ENCODE measurements at places on chromosomes 2 and 18.

DNA sequence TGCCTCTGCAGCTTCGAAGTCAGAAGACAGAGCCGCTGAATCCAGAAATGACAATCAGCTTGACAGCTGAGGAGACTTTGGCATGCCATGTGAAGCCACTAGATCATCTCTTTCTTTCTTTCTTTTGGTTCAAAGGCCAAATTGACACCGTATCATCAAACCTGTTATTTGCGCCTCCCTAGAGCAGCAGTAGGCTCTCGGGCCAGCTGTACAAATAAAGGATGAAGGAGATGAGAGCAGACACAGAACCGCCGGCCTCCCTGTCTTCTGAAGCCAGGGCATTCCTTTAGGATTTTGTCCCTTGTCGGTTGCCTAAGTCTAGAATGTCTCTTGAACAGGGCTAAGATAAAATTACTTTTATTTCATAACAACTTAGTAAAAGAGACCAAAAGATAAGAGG, 36.8 kb downstream of the COL4A4 start:
- no peak for DNase-seq

DNA sequence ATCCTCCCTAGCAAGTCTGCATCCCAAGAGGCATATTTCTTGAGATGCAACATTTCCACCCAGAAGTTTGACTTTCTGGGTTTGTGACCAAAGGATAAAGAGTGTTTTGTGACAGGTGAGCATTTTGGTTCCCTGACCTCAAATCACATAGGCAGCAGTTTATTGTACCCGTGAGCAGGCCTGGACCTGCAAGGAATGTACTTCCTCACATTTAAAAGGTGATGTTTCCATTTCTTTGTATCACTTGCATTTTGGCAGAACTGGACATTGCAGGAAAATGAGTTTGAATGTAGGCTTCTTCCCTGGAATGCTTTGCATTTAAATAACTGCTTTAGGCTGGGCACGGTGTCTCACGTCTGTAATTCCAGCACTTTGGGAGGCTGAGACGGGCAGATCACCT, 160.7 kb downstream of the ALPK2 start:
- no peak for DNase-seq

DNA sequence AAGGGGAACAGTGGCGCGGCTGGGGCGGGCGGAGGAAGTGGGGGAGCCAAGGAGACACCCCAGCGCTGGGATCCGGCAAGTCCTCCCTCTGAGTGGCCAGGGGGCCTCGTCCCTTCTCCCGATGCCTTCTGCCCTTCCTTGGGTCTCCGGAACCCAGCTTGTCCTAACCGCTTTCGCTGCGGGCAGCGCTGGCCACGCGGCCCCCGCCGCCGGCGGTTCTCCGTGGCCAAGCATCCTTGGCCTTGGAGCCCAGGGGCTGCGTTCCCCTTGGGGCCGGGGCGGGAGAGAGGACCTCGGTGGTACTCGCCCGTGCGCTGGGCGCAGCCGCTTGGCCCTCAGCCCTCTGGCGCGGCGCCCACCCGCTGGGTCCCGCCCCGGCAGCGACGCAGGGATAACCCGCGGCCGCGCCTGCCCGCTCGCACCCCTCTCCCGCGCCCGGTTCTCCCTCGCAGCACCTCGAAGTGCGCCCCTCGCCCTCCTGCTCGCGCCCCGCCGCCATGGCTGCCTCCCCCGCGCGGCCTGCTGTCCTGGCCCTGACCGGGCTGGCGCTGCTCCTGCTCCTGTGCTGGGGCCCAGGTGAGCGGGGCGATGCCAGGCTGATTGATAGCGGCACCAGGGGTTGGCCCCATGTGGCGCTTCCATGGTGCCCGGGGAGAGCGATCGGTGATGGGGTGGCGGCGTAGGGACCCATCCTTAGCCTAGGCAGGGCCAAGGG, 128.7 kb downstream of the UXS1 start:
- no peak for DNase-seq

- DNase-seq, result no peak
Measured at GRCh38 chr2:28300485-28301341, 91.9 kb upstream of the FOSL2 start.

- DNase-seq, result peak; percentile 38
Measured at GRCh38 chr2:144452169-144452988, 67.5 kb downstream of the ZEB2 start.

- DNase-seq, result no peak
Measured at GRCh38 chr2:7497178-7497577, 580.0 kb downstream of the RNF144A start.

DNA sequence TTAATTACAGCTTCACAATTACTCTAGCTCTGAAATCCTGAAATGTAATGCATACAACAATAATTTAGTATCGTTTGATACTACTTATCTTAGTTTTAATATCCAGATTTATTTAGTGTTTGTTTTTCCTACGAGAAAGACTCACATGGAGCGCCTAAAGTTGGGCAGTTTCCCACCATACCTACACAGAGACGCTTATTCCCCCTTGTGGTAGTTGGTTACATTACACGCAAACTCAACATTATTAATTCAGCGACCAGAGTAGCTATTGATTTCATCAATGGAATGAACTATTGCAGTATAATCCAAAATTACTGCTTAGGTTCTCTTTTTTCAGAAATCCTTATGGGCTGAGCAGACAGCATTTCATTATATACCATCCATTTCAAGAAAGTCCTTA, 164.0 kb upstream of the REG3G start:
- DNase-seq, result no peak

DNA sequence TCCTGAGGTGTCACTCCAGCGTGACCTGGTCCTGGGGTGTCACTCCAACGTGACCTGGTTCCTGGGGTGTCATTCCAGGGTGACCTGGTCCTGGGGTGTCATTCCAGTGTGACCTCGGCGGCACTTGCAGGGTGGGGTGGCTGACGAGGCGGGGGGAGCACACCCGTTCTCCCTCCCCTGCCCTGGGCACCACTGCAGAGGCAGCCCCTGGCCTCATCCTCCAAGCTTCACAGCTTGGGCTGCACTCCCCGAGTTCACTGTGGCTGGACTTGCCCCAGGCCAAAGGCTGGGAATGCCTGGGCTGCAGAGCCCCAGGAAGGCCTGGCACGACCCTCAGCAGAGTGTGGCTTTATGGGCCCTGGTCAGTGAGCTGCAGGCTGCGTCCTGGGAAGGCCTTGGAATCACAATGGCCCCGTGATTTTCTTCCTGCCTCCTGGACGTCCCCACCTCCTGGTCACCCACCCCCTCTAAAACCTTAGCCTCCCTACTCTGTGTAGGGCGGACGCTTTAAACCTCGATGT, 88.3 kb downstream of the NFATC1 start:
- no peak for DNase-seq
